ENCODE measurements at places on chromosomes 16 and 17.
A peak's percentile ranks its signal among the peaks of the same experiment; 100 is the strongest.

DNA sequence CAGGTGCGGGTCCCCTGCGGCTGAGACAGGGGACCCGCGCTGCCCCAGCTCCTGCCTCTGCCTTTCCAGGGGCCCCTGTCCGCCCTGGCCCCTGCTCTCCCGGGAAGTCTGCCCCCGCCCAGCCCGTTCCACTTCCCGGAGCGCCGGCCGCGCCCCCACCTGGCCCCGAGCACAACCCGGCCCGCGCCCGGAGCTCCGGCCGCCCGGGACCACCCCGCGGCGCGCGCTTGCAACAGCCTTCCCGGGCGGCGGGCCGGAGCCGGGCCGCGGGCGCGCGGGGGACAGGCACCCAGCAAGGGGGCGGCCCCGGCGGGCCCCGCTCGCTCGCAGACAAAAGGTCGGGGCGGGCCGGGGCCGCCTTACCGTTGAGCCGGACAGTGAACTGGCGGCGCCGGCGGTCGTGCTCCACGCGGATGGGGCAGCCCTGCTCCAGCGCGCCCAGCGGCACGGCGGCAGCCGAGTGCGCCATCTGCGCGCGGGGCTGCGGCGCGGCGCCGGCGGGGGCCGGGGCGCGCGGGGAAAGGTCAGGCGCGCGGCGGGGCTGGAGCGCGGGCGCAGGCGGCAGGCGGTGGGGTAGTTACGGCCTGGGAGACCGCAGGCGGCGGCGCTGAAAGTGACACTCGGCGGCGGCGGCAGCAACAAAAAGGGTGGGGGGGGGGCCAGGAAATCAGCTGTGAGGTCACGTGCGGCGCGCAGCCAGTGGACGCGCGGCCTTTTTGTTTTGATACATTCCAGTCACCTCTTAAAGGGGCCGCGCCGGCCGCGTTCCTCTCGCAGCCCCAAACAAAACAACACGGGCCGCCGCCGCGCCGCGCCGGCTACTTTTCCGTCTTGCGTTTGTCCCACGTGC is at the start of gene NATD1:
NATD1 (minus strand) TSS at position 615 of the 850 bp plus-strand sequence; CDS start at position 469, 146 bp downstream.
- DNase-seq = no peak

DNA sequence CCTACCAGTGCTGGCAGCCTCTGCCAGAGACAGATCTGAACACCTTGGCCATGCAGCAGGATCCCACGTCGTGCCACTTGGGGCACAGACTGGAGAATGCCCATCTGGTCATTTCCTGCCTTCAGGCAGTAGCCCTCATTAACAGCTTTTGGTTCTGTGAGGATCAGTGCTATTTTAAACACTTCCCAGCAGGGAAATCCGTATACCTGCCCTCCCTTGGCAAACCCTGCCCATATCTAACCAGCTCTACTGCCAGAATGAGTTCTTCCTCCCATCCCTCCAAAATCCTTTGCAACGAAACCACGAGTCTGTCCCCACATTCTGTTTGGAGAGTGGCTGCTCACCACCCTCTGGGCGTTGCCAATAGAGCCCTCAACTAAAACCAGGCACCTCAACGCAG is 245.7 kb downstream of the ENGASE start:
- no peak for DNase-seq

- no peak for DNase-seq
Observed at GRCh38 chr17:13425390-13425789, 176.3 kb downstream of the HS3ST3A1 start.

GRCh38 chr16:83717814-83718213 is 90.0 kb upstream of the HSBP1 start:
- DNase-seq = peak; percentile 67

- DNase-seq = no peak
Observed at GRCh38 chr17:50676065-50676975, 31.4 kb downstream of the ANKRD40 start.

GRCh38 chr17:64148699-64149098 is 18.8 kb upstream of the ERN1 start:
- no peak for DNase-seq

- no peak for DNase-seq
Observed at GRCh38 chr16:24773771-24774427, 44.4 kb downstream of the TNRC6A start.

DNA sequence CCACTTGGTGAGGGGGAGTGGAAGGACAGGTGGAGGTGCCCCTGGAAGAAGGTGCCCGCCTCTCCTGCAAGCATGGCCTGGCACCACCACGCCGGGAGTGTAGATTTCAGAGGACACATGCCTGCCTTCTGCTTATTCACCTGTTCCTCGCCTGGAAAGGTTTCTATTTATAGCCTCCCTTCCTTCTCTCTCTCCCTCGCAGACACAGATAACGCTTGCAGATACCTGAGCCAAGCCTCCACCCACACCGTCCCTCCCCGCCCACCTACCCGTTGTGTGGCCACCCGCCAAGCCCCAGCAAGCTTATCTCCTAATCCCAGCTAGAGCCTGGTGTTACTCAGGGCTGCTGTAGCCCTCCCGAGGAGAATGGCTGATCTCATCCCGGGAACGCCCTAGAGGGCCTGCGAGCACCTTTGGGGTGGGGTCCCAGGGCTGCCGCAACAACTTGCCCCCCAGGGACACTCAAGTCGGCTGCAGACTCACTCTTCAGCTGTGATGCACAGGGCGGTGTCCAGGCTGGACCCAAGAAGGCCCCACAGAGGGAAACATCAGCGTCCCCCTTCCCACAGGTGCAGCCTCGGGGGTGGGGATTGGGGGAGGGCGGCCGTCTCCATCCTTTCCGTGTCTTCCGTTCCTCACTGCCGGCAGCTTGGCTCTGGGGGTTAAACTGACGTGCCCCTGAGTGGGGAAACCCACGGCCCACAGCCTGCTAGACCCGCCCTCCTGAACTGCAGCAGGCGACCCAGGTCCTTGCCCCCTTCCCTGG is 1.9 kb upstream of the SNAI3 start:
- no peak for DNase-seq

DNA sequence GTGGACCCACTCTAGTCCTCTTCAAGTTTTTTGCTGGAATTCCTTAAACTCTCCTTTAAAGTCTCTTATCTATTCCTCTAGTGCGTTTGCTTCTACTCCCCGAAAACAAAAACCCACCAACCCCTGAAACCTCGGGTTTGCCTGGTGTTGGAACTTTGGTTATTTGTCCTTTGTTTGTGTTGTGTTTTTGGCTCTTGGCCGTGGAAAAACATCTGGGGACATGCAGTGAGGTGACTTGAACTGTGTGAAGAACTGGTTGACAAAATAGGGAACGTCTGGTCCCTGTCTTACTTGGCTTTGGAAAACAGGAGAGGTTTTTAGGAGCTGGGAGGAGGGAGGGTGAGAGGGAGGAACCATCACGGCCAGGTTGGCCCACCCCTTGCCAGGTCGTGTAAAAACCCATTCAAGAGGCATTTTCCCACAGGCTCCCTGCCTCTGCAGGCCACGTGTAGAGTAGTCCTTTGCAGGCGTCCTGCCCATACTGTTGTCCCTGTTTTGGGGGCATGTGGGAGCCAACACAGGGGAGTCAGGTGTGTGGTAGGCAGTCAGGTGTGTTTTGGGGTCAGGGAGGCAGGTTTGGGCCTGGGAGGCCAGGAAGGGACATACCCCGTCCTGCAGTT is 169.3 kb downstream of the RAB11FIP4 start:
- DNase-seq = no peak

- DNase-seq = no peak
Observed at GRCh38 chr17:39193346-39193745, 4.1 kb downstream of the CACNB1 start.

DNA sequence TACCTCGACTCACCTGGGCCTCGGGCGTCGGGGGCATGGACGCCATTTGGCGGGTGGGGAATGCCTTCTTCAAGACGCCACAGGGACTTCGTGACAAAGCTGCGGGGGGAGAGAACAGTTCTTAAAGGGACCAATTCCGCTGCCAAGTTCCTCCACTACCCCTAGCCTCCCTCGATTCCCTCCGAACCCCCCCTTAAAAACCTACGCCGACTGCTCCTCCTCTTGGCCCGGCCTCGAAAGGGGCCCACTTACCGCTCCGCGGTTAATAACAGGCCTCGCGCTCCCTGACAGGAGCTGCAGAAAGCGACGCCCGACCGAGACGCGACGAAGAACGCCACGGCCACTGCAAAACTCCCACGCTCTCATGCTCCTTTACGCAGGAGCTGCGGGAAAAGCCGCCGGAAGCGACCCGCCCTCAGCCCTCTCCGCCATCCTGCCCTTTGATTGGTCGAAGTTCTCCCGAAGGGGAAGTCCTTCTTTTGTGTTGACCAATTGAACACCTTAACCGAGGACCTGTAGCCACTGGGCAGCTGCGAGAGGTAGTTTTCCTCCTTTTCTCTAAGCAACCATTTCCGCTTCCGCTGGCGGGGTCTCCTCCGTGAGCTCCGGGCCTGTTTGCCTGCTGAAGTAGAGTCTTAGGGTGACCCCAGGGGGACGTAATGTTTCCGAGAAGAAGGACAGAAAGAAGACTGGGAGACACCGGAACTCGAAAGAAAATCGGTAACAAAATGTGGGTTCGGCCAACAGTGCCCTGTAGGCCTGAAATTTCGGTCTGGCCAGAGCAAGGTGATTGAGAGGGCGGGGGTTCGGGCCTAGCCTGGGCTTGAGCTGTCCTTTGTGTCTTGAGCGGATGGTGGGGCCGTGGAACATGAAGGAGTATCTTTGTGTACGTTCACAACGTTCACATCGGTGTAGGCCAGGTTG is at the start of the genes NAA60 and ZNF597:
NAA60 (plus strand) TSS at position 573 of the 924 bp plus-strand sequence. CDS start 32,548 bp downstream, outside the sequence.
ZNF597 (minus strand) TSS at position 397 of the 924 bp plus-strand sequence; CDS start at position 46, 351 bp downstream.
- peak; percentile 80 for DNase-seq

DNA sequence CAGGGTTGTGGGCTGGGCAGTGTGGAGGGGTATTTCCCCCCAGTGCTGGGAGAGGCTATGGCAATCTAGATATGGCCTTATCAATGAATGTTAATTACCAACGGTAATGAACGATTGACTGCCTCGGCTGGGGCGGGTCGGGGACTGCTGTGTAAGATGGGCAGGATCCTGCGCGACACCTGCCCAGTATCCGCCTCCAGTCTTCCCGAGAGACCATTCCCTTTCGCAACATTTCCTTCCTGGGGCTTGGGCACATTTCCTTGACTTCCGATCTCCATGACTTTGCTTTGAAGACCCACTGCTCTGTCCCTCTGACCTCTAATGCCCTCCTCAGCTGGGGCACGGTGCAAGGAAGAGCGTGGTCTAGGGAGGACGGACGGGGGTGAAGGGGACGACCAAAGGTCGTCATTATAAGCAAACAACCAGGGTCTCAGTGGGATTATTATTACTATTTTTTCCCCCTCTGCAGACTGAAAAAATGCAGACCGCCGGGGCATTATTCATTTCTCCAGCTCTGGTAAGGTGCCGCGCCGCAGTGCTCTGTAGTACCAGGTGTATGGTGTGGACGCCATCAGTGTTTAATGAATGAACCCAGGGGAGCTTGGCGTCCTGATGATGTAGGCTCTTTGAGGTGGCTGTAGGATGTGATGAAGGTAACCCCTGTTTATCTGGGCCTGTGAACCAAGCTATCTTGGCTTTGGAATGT is 506 bp downstream of the ATP5MC1 start:
- DNase-seq = no peak

- DNase-seq = no peak
Observed at GRCh38 chr17:75902406-75902805, 2.3 kb downstream of the MRPL38 start.

- DNase-seq = no peak
Observed at GRCh38 chr17:4748686-4749085, 9.0 kb upstream of the CXCL16 start.

GRCh38 chr16:12110361-12111107 is 134.0 kb downstream of the SNX29 start:
- no peak for DNase-seq

DNA sequence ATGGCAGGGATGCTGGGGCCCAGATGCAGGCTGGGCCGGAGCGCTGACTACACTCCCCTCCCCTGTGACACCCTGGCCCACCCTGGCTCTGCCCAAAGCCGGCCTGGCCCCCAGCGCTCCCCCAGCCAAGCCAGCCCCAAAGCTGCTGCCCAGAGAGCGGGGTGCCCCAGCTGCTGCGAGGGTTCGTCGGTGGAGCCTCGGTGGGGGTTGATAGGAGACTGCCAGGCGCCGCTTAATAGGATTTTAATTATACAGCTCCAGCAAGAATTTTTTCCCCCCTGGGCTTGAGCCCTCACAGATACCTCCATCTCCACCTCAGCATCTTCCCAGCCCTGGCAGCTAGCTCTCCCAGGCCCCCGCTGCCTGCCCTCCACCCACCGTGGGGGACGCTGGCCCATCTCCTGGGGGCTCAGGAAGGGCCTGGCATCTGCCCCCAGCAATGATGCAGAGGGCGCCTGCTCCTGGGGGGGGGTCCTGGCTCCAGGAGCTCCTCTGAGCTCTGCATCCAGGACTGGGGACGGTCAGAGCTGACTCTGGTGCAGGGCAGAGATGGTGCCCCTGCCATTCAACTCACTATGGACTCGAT is 36.8 kb upstream of the DLX4 start:
- DNase-seq = no peak

- no peak for DNase-seq
Observed at GRCh38 chr17:42845918-42846593, 1.7 kb downstream of the AOC2 start.

- DNase-seq = no peak
Observed at GRCh38 chr17:76722279-76722678, 4.1 kb downstream of the JMJD6 start.

DNA sequence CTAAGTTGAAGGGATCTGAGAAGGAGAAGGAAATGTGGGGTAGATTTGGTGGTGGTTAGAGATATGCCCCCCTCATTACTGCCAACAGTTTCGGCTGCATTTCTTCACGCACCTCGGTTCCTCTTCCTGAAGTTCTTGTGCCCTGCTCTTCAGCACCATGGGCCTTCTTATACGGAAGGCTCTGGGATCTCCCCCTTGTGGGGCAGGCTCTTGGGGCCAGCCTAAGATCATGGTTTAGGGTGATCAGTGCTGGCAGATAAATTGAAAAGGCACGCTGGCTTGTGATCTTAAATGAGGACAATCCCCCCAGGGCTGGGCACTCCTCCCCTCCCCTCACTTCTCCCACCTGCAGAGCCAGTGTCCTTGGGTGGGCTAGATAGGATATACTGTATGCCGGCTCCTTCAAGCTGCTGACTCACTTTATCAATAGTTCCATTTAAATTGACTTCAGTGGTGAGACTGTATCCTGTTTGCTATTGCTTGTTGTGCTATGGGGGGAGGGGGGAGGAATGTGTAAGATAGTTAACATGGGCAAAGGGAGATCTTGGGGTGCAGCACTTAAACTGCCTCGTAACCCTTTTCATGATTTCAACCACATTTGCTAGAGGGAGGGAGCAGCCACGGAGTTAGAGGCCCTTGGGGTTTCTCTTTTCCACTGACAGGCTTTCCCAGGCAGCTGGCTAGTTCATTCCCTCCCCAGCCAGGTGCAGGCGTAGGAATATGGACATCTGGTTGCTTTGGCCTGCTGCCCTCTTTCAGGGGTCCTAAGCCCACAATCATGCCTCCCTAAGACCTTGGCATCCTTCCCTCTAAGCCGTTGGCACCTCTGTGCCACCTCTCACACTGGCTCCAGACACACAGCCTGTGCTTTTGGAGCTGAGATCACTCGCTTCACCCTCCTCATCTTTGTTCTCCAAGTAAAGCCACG is 28.3 kb downstream of the STH start:
- DNase-seq = no peak

All from AG09309 (cell line).